RCC 7860 (cell line): ENCODE measurements at places on chromosomes 7 and 10.

- no peak for DNase-seq
These were observed 151.5 kb upstream of the KLF6 start for GRCh38 chr10:3936422-3937040.

DNA sequence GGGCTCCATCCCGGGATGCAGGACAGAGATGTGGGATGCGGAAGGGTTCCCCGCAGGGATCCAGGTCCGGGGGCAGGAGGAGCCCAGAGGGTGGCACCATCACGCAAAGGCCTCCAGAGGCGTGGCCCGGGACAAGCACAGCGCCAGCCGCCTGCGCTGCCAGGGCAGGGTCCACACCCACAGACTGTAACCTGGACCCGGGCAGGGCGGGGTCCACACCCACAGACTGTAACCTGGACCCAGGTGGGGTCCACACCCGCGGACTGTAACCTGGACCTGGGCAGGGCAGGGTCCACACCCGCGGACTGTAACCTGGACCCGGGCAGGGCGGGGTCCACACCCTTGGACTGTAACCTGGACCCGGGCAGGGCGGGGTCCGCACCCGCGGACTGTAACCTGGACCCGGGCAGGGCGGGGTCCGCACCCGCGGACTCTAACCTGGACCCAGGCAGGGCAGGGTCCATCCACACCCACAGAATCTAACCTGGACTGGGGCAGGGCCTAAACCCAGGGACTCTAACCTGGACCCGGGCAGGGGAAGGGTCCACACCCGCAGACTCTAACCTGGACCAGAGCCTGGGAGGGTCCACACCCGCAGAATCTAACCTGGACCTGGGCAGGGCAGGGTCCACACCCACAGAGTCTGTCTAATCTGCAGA is 37.5 kb upstream of the SUN1 start:
- no peak for DNase-seq

- no peak for DNase-seq
These were observed 17.4 kb upstream of the LOXL4 start for GRCh38 chr10:98285416-98285815.

- DNase-seq, result no peak
These were observed 45.7 kb downstream of the EBF3 start for GRCh38 chr10:129918401-129918800.

DNA sequence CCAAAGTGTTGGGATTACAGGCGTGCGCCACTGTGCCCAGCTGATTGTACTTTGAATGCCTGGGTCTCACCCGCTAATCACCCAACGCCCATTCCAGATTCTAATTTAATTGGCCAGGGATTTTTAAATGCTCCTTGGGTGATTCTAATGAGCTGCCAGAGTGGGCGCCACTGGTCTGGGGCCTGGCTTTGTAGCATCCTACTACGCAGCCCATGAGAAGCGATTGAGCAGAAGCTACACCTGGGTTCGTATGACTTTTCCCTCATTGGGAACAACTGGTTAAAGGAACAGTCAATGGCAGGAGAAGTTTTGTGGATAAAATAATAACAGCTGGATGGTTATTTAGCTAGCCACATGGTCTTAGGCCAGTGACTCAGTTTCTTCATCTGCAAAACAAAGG is 108.0 kb downstream of the SPAG6 start:
- DNase-seq, result no peak

GRCh38 chr10:14742815-14743214 is 31.9 kb downstream of the FAM107B start:
- DNase-seq, result no peak

DNA sequence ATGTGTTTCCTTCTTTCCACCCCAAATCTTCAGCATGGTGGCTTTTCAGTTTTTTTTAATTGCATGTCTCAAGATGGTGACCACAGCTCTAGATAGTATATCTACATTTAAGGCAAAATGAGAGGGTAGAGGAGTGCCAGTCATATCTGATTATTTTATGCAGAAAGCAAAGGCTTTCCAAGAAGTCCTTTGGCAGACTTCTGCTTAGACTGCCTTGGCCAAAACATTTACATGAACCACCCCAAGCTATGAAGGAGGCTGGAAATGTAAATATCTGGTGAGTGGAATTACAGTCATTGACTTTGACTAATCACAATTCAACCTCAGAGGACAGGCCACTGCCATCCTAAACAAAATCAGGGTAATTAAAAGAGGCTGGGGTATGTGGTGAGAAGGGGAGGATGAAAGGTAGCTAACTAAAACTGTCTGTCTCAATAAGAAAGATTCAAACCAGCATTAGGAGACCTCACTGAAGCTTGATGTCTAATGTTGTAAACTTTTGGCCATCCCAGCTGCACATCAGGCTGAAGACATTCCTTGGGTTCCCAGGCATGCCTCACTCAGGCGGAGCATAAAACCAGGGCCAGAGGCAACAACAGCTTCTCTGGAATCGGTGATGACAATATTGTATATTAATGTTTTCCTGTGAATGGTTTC is 53.4 kb downstream of the PPP1R3C start:
- no peak for DNase-seq

GRCh38 chr7:55504093-55504859 is 68.0 kb downstream of the VOPP1 start:
- DNase-seq, result no peak

DNA sequence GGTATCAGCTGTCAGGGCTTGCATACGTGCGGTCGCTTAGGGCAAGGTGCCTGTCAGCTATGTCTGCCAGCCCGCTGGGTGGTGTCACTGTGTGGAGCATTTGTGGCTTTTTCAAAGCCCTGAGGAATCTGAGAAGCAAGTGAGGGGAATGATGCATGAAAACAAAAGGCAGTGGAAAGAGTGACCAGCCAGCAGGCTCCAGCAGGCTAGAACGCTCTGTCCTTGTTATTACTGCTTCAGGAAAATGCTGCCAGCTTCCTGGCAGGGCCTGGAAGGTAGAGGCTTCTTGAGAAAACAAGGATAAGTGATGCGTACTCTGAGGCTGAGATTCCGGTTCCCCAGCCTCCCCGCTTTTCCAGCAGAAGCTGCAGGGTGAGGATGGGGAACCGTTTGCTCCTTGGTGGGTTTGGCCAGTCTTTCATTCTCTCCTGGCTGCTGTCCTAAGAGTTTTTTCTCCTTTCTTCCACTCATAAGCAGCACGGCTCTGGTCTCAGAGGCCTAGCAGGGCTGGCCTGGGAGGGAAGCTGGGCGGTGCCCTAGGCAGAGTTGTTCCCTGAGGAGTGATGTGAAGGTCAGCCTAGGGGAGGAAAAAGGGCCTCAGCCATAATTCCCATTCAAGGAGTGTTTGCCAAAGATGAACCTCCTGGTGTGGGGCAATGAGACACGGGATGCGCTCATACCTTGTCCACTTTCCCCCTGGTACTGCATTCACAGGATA is 42.8 kb upstream of the MKLN1 start:
- DNase-seq, result no peak
